NT2/D1 (cell line): ENCODE measurements at places on chromosomes 2 and 18.

DNA sequence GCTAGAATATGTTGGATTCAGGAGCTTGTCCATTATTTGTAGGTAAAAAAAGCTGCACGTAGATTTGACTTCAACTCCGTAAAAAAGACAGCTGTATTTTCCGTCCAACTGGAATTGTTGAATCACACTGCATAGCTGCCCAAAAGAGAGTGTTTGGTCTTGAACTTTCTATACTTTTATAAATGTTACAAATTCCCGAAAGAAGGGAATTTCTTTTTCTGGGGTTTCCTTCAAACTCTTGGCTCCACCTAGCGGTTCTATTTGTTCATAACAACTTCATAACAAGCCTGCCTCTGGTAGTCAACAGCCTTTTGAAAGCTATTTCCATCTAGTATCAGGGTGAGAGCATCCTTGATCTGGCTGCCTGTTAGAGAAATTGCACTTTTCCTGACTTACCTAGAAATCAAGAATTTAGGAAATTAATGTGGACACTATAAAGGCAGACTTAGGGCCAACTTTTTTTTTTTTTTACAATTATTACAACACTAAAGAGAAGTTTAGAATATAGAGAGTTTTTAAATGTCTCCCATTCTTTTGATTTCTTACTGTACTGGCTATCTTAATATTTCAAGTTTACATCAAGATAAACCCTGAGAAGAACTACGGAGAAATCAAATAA, 48.1 kb downstream of the TMEM185B start:
- DNase-seq, result peak; percentile 52

DNA sequence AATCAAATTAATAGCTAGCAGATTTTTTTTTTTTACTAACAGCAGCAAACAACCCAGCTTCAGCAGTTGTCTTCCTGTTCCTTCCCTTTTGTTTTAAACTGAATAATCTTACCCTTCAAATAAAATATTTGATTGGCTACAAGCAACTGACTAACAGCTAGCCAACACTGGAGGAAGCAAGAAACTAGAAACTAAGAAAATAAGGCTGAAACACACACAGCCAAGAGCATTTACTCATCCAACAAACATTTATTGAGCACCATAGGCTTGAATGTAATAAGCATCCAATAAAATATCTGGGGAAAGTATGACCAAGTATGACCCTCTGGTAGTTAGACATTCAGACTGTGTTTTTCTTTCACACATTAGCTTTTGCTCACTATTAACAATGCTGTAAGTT, 189.2 kb downstream of the CD226 start:
- no peak for DNase-seq

DNA sequence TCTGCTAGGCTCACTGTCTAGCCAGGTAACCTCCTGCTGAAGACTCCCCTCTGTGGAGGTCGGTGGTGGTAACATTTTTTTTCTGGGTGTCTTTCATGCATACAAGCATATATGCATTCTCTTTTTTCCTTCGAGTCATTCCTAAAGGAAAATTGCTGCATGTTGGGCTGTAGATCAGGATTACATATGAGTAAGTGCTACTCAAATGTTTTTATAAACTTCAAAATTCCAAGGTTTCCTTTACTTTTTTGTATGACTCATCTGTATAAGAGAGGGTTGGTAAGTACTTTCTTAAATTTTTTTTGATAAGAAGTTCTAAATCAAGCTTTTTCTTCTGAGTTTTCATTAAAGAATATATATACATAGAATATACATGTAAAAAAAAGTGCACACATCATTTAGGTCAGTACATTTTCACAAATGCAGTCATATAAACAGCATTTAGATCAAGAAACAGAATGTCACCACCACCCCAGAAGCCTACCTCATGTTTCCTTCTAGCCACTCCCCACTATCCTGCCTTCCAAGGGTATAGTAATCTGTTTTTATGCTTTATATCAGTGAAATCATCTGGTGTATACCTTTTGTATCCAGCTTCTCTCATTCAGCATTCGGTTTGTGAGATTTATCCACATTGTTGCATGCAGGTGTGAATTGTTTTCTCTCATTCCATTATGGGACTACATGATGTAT, 128.0 kb upstream of the MAP3K20 start:
- DNase-seq, result no peak

DNA sequence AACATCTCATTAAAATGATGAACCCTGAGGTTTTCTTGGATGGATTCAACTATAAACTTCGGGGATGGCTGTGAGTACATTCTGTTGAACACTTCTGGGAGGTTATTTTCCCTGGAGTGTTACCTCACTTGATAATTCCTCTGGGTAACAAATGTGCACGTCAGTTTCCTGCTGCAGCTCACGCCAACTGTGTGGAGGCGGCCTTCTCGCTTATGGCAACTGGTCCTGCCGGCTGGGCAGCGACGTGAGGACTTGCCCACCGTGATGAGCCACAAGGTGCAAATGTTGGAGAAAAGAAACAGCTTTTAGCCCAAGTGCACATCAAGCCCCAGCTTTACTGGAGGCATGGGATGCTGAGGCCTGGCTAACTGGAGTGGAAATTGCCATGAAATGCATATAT, 15.9 kb downstream of the MYCN start:
- no peak for DNase-seq

DNA sequence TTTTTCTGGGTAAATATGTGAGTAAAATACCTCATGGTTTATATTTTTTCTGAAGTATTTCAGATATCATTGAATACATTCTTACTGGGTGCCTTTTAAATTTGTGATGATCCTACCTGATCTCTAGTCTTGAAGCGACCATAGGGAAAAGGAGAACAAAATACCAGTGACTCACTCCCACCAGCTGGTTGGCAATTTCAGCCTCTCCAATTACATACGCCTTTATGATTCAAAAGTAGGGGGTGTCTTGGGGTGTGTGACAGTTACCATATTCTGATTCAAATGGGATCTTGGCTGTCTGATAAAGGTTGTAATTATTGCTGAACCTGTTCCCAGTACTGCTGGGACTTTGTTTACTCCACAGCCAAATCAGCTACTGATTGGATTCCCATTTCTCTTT, 175.9 kb upstream of the NXPH2 start:
- no peak for DNase-seq
